ENCODE measurements at places on chromosomes 5 and 9.

DNA sequence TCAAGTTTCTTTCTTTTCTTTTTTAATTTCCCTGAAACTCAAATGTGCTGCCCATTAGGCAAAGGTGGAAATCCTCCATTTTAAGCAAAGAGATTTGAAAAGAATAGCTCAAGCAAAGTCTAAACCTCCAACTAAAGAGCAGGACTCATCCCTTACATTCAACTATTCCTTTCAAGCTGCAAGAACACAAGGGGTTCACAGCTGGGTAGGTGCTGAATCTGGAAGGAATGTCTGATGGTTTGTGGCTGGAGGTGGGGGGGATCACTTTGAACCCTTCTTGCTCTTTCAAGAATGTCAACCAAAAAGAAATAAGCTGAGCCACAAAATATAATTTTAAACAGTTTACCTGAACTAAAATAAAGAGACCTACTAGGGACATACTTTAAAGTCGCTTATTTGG, 375.7 kb upstream of the CDH10 start:
- no peak for DNase-seq

GRCh38 chr9:21967702-21968101, 26.5 kb downstream of the CDKN2A start:
- no peak for DNase-seq

- no peak for DNase-seq
These were observed 28.0 kb downstream of the JAKMIP2 start for GRCh38 chr5:147754372-147755122.

DNA sequence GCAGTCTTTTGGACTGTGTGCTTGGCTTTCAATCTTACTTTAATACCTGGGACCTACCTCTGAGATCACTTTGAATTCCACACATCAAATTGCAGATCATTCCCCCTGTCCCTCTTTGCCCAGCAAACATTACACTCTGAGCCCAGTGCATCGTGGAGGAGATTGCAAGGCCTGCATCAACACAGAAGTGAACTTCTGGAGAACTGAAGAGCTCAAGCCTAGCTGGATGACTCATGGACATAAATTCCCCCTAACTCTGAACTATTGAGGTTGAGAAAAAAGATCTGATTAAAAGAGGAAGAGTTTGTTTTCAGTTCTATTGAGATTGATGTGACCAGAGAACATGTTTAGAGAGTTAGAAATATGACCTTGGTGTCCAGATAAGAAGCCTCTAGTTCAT, 316.0 kb upstream of the DMAC1 start:
- no peak for DNase-seq

DNA sequence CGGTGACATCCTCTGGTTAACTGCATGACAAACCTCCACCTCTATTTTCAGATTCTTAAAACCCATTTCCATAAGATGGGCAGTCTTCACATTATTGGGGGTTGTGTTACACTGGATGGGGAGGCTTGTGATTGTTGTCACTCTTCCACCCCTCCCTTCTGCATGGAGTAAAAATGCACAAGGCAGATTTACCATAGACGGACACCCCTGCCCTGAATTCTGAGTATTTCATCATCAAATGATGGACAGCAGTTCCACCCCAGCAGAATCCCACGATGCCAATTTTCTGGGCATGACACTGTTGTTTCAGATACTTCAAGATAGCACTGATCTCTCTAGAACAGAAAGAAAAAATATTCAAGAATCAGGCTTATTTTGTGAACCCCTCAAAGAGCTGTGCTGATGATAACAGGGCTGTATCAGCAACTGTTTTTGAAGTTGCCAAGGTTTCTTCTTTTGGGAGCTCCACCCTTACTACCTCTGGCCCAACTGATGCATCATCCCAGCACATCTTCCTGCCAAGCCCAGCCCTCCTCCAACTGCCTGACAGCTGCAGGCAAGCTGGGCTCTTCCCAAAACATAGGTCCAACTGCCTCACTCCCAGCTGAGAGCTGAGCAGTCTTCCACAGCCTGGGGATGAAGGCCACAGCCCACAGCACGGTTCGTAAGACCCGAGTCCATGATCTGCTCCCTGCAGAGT, 21.4 kb downstream of the CMBL start:
- no peak for DNase-seq

- no peak for DNase-seq
These were observed 77.8 kb downstream of the BOD1 start for GRCh38 chr5:173538654-173539053.

DNA sequence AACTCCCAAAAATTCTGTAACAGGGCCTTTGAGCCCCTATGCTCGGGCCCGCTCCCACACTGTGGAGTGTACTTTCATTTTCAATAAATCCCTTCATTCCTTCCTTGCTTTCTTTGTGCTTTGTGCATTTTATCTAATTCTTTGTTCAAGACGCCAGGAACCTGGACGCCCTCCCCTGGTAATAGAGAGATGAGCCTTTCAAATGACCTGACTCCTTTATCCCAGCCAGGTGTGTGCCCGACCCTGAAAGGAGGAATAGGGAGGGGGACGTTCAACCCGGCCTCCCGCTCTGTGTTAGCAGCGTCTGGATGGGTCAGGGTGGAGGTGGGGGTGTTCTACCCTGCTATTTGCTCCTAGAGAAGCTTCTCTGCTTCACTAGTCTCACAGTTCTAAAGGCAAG, 53.9 kb downstream of the FXN start:
- no peak for DNase-seq

DNA sequence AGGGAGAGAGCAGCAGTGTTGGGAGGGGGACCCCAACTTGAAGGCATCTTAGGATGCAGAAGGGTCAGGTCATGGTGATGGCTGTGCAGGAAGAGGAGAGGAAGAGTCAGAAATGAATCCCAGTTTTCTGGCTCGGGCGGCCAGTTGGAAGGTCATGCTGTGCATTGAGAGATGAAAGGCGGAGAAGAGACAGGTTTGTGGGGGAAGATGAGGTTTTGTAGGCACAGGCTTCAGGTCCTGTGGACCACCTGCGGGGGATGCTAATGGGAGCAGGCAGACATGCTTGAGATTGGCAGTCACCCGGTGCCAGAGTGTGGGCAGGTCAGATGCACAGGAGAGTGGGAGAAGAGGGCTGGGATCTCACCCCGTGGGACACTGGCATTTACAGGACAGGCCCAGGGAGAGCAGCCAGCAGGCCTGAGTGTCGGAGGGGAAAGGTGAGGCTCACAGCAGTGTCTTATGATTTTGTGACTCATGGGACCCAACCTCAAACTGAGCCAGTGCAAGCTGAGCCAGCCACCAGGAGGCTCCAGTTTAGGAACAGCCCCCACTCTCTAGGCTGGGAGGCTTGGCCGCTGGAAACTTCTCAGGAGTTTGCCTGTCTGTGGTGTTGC, 17.5 kb downstream of the STXBP1 start:
- no peak for DNase-seq

DNA sequence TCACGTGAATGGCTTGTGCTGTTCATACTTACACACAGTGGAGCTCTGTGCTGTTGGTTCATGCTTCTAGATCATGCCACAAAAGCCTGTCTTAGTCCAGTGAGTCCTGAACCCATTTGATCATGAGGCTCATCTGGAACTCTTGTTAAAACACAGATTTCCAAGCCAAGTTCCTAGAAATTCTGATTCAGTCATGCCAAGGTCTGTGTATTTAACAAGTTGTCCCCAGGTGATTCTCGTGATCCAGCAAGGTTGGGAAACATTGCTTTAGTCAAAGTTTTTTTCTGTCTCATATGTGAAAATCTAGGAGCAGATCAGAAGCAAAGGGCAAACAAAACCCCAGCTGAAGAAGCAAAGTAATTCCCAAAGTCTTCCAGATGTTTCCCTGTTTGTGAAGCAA, 112.5 kb upstream of the GAS1 start:
- DNase-seq: no peak

DNA sequence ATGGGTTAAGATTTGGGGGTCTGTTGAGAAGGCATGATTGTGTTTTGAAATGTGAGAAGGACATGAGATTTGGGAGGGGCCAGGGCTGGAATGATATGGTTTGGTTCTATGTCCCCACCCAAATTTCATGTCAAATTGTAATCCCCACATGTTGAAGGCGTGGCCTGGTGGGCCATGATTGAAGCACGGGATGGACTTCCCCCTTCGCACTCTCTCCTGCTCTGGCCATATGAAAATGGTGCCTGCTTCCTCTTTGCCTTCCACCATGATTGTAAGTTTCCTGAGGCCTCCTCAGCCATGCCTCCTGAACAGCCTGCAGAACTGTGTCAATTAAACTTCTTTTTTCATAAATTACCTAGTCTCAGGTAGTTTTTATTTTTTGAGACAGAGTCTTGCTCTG, 14.7 kb upstream of the NOTCH1 start:
- no peak for DNase-seq

DNA sequence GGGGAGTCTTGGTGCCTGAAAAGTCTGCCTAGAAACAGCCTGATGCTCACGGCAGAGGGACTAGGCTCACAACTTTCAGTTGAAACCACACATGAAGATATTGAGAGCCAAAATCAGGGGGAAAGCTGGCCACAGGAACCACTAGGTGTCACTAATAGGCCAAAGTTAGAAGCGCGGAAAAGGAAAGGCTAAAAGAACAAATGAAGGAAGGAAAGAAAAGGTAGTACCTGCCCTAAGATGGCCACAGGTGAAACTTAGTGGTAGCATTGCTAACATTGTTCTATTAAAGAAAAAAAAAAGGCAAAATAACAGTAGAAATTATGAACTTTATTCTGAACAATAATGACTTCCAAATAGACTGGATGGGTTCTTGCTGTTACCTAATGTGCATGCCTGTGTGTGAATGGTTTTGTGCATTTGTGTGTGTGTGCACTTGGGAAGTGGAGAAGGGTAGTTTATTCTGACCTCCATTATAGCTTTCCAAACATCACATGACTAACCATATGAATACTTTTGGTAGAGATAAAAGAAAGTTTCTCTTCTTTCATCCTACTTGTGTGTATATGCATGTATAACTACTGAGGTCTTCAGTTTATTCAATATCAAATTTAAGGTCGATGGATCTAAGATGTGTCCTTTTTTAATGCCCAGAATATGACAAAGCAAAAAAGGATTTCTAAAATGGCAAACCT, 2.1 kb upstream of the RFESD start:
- peak; percentile 79 for DNase-seq

DNA sequence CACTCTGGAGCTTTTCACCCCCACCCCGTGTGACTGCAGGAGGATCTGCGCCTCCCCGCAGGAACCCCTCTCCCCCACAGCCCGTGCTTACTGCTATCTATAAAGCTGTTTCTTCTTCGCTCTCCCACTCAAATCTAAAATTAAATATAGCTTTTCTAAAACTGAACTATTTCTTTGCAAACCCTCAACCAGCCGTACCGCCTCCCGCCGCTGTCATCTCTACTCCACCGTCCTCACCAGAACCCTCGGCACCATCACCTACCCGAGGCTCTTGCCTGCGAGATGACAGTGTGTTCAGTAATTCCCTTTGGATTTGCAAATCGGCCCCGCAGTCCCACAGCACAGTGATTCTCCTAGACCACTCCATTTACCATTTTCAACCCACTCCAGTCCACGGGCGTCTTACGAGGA, 13.6 kb downstream of the LPCAT1 start:
- no peak for DNase-seq

DNA sequence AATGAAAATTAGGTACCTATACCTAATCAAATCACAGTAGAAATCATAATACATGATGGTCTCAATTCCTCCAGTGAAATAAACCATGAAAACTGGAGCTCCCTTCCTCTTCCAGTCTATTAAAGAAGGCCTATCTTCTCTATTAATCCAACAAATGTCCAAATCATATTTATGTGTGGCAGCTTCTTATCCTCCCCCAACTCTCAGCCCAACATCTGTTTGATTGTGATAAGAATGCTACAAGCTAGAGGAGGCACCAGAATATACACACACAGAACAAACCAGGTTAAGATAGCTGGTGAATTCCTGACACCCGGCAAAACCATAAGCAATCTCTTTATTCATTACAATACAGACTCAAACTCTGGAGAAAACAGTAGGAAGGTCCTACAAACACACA, 110.8 kb downstream of the FBXL17 start:
- no peak for DNase-seq

GRCh38 chr5:93357686-93358085, 223.3 kb downstream of the NR2F1-AS1 start:
- DNase-seq: no peak

- DNase-seq: no peak
These were observed 65.9 kb upstream of the EFNA5 start for GRCh38 chr5:107736638-107737037.

DNA sequence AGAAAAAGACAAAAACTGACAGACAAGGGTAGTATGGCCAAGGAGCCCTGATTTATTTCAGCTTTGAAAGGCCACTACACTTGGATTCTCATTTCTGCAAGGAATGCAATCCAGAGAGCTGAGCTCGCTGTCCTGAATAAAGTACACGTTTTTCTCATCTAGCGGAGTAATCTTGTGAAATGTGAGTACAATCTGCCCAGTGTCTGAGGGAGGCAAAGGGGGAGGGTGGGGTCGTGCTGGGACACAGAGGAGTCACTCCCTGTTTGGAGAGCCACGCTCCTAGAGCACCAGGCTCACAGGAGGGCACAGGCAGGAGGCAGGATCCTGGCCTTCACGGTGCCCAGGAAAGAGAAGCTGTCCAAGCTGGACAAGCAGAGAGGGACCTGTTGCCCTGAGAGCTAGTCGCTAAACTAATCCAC, 51.0 kb upstream of the IFNK start:
- DNase-seq: peak; percentile 59

- DNase-seq: peak; percentile 41
These were observed 388.7 kb downstream of the CETN3 start for GRCh38 chr5:90020575-90021538.

DNA sequence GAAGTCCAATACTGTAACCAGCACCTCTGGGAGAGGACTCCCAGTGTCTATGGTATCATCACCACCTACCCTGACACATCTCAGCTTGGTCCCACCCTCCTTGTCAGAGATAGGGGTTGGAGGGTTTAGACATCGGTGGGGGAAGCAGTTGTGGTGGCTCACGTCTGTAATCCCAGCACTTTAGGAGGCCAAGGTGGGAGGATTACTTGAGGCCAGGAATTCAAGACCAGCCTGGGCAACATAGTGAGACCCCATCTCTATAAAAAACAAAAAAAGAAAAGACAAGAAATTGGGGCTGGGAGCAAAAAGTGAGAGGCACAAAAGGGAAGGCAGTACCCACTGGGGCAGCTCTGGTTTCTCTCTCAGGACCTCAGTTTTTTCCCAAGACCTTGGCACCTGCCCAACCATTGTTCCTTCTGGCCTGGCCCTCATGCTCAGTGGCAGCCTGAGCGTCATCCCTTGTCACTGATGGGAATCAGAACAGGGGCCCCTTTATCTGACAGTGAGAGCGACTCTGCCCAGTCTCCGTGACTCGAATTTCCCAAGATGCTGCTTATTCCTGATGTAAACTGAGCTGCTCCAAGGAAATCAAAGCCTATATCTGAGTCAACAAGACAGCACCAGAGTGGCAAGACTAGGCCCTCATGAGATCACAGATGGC, 80.5 kb upstream of the HSPA9 start:
- peak; percentile 94 for DNase-seq

- no peak for DNase-seq
These were observed 4.1 kb downstream of the TESK1 start for GRCh38 chr9:35609001-35609819.

- no peak for DNase-seq
These were observed 284.4 kb downstream of the KDM4C start for GRCh38 chr9:7042124-7042523.

DNA sequence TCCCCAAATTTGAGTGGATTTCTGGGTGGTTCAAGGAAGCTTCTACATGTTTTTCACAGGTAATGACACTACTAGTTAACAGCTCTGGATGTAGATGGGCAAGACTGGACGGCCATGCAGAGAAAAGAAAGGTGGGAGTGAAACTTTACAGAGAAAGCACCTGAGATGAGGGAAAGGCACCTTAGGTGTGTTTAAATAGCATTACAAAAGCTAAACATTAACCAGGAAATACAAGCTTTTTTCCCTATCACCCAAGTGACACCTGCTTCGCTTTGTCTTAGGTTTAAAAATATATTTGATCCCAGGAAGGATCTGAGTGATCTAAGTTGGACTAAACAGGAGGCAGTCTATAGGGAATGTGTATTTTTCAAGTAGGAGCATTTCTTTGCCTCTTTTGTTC, 8.3 kb downstream of the C9orf152 start:
- no peak for DNase-seq
